ENCODE measurements at places on chromosomes 6 and 20. TPM values are rescaled to one million over a fixed set of nuclear protein-coding genes. Genes with fewer than 3 reads are reported as not detected.

DNA sequence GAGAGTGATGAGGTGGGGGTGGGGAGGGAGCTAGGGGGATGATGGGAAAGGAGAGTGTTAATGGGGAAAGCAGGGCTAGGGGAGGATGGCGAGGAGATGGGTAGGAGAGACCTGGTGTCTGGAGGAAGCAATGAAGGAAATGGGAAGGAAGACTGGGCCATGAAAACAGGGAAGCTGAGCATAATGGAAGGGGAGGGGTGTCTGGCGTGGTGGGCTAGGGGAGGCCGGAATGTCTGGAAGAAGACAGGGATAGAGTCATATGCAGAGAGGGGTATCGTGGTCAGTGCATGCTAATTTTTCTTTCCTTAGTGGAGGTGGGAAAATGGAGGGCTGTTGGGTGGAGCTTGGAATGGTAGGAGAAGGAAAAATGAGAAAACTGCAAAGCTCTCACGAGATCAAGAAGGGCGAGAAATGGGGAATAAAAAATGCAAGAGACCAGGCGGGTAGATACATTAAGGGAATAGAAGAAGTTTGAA is 423 bp downstream of the KLHDC3 start:
- peak; percentile 20 for DNase-seq

GRCh38 chr6:8137529-8137939 is 35.2 kb upstream of the EEF1E1 start:
- DNase-seq, result no peak

DNA sequence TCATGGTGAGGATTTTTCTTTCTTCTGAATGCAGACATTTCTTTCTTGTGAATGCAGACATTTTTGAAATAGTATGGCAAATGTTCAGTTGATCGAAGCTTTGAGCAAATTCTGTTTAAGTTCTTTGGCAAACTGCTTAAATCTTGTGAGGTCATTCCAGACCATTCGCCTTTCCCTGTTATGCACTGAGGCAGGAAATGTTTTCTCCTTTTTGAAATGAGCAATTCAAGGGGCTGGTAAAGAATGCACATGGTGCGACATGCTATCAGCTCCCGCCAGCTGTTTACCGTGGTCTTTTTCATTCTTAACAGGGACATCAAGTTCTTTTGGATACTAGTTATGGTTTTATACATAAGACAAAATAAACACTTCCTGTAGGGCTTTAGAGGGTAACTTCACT is 112.0 kb upstream of the CCN2 start:
- no peak for DNase-seq

- DNase-seq, result peak; percentile 14
Measured at GRCh38 chr6:145247692-145248419, 487.5 kb downstream of the EPM2A start.

- no peak for DNase-seq
Measured at GRCh38 chr20:62129731-62130531, 7.7 kb downstream of the LSM14B start.

DNA sequence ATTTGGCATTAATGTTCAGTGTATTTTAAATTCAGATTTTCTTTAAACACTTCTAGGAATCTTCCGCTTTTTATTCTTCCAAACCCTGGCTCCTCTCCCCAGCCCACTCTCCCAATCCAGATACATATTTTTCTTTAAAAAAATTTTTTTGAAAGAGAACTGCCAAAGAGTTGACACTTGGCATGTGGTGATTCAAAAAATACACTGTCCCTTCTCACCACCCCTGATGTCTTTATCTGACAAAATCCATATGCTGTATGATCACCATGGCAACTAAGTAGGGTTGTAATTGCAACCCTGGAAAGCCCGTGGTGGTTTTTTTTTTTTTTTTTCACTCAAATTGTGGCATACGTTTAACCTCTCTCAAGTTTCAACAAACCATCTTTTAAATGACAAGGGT is 355.8 kb upstream of the SASH1 start:
- DNase-seq, result no peak

GRCh38 chr6:35498422-35499067 is 1.7 kb upstream of the TEAD3 start:
- no peak for DNase-seq

GRCh38 chr20:55174635-55175034 is 699.2 kb downstream of the DOK5 start:
- no peak for DNase-seq

GRCh38 chr6:142838821-142839685 is 105.9 kb downstream of the HIVEP2 start:
- no peak for DNase-seq

DNA sequence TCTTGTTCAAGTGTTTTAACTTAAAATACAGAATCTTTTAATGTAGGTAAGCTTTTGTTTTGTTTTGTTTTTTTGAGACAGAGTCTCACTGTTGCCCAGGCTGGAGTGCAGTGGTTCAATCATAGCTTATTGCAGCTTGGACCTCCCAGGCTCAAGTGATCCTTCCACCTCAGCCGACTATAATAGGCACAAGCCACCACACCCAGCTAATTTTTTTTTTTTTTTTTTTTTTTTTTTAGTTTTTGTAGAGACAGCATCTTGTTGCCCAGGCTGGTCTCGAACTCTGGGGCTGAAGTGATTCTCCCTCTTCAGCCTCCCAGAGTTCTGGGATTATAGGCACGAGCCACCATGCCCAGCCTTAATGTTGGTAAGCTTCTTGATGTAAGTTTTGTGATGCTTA is 3.3 kb downstream of the EFHC1 start:
- peak; percentile 72 for DNase-seq

GRCh38 chr20:15674253-15675060 is 898.8 kb downstream of the KIF16B start:
- DNase-seq, result no peak

DNA sequence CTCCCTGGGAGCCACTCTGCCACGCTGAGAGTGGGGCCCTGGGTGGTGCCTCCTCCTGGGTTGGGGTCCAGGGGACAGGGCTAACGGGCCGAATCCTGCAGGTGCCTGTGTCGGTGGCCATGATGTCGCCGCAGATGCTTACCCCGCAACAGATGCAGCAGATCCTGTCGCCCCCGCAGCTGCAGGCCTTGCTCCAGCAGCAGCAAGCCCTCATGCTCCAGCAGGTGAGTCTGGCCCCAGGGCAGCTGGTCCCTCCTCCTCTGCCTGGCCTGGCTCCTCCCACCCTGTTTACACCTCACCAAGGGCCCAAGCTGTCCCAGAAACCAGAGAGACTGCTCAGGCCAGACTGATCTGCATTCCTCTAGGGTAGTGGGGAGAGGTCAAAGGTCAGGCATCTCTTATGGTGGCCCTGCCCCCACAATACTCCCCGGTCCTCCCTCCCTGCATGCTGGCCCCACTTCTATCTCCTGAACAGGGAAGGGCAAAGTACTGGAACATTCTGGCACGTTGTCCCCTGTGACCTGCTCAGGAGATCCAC is 38.6 kb downstream of the FOXP4 start:
- no peak for DNase-seq

DNA sequence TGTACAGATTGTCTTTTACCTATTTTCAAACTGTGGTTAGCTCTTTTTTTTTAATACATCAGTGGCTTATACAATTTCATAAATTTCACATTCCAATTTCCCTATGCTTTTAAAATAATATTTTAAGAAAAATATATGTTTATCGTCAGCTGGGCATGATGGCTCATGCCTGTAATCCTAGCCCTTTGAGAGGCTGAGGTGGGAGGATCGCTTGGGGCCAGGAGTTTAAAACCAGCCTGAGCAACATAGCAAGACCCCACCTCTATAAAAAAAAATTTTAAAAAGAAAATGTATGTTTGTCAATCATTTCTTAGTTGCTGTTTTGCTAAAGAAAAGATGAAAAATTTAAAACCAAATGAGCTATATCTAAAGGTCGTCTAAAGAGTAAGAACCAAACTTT is 3.4 kb downstream of the GJA1 start:
- DNase-seq, result no peak

- no peak for DNase-seq
Measured at GRCh38 chr6:157909282-157909664, 72.4 kb upstream of the SYNJ2 start.

DNA sequence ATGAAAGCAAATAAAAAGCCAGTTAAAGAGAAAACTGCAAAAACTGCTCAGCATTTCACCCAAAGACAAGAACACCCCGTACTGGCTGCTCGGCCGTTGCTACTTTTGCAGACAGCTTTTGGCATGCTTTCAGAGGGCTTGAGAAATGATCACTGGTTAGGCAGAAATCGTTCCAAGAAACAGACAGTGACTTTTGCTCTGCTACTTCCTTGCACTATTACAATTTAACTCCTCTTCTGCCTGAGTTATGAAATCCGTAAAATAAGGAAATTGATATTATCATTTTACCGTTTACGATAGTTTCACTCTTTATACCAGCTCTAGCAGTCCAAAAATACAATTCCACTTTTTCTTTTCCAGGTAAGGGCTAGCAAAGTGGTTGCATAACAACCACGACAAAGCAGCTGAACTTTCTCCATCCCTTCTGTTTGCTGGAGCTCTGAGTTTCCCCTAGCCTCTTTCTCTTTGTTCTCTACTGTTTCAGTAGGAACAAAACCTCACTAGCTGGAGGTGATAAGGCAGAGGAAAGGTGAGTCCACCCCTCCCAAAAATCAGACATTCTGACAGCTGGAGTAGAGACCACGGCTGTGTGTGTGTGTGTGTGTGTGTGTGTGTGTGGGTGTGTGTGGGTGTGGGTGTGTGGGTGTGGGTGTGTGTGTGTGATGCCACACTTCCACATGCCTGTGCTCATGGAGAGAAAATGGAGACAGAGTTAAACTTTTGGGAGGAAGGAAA is 191.8 kb upstream of the RREB1 start:
- peak; percentile 57 for DNase-seq

DNA sequence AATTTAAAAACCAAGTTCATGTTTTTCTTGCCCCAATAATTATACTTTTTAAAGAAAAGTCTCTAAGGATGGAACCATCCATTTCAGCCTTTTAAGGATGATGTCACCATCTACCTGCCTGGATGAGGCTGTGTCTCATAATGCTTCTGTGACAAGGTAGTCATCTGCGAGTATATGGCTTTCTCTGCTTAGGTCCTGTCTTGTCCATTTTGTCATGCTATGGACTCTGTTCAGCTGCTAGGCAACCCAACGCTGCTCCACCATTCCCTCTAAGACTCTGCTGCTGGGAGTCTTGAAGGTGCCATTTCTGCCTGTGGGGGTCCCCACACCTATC is 459.8 kb upstream of the RUNX2 start:
- no peak for DNase-seq

- no peak for DNase-seq
Measured at GRCh38 chr6:50699051-50699775, 14.1 kb upstream of the TFAP2D start.

- peak; percentile 62 for DNase-seq
Measured at GRCh38 chr6:6546318-6547109, 42.0 kb upstream of the LY86 start.

DNA sequence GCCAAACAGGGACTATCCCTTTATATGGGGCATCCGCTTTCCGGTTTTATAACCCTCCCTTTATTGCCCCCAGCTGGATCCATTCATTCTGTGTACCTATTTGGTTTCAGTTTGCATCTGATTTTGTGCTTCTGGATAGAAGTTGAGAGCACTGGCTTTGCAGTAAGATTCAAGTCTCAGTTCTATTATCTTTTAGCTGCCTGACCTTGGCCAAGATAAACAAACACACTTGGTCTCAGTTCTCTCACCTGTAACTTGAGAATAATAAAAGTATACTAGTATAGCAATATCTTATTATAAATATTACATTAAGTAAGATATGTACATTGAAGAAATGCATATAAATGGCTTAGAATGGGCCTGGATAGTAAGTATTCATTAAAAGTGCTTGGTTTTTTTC is 182.4 kb upstream of the TSHZ2 start:
- DNase-seq, result no peak

DNA sequence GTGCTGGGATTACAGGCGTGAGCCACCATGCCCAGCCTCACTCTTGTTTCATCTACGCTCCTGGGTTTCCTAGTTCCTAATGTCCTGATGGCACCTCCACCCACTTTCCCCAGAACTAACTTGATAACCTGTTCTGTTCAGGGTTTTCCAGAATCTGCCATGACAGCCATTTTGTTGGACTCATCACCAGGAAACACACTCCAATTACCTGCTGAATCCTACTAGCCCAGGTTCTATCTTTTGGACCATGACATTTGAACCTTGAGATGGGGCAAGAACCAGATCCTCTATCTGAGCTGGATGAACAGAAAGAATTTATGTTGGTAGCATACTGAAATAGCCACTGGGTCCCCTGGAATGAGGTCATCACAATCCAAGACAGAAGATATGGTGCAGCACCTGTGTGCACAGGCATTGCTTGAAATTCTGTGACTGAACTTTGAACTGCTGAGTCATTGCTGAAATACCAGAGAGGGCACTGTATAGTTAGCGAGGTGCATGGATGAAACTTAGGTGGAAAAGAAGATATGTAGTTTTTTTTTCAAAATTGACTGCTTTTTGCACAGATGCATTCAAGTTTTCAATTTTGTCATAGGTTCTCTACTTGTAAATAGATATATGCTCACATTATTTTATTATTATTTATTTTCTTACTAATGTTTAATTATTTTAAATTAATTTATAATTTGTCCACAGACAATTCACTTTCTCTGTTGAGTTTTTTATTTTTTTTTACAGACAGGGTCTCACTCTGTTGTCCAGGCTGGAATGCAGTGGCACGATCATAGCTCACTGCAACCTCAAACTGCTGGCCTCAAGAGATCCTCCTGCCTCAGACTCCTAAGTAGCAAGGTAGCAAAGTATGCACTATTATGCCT is 42.8 kb upstream of the TASP1 start:
- no peak for DNase-seq

DNA sequence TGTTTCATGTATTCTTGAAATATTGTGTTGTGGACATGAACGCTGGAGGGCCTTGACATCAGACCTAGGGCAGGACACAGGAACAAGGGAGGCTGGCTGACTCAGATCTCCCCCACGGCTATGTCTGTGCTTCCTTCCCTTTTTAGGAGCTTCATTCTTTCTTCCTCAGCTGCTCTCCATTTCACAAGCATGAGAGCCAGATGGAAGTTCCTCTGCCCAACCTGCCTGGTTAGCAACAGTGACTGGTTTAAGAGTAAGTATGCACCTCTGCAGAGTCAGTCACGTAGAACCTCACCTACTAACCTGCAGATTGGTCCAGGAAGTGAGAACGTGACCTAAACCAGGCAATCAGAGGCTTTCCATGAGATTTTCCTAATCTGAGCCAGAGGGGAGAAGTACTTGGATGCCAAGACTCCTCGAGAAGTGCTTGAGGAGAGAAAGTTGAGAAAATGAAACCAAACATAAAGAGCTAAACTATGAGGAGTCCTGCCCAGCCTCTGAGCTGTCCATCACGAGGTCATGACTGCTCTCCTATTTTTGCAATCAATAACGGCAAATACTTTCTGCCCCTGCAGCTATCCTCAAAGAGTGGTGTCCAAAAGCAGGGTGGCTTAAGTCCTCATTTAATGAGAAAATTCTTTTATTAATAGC is 465.2 kb upstream of the CITED2 start:
- DNase-seq, result peak; percentile 7

NOTCH4 gene
- 0.53 TPM for total RNA-seq

ASIP gene
- total RNA-seq, result not detected

TGM3 gene
- total RNA-seq, result not detected

BMP7 gene
- total RNA-seq, result not detected

SLC22A2 gene
- total RNA-seq, result not detected

RNF217 gene
- total RNA-seq, result 31.3 TPM

ADRM1 gene
- total RNA-seq, result 156 TPM

FRK gene
- total RNA-seq, result 10.1 TPM

C6orf120 gene
- total RNA-seq, result 52.7 TPM

MAK gene
- total RNA-seq, result not detected

CLVS2 gene
- not detected for total RNA-seq

SIRPD gene
- total RNA-seq, result not detected

DEFB118 gene
- total RNA-seq, result not detected

LY6G6D gene
- not detected for total RNA-seq

SIRPB1 gene
- total RNA-seq, result 0.19 TPM

MUCL3 gene
- not detected for total RNA-seq

ATP9A gene
- total RNA-seq, result 7.6 TPM
